Stimulated activated CD4-positive, alpha-beta T cell treated with anti-CD3 and anti-CD28 coated beads, Interleukin-12 subunit alpha, Interleukin-12 subunit beta, amount 100 ng/mL, for 48 hours (primary cell): ENCODE measurements at places on chromosomes 12 and 14.
A peak's percentile ranks its signal among the peaks of the same experiment; 100 is the strongest.

- DNase-seq = no peak
Observed at GRCh38 chr12:32828120-32828519, 68.5 kb downstream of the PKP2 start.

DNA sequence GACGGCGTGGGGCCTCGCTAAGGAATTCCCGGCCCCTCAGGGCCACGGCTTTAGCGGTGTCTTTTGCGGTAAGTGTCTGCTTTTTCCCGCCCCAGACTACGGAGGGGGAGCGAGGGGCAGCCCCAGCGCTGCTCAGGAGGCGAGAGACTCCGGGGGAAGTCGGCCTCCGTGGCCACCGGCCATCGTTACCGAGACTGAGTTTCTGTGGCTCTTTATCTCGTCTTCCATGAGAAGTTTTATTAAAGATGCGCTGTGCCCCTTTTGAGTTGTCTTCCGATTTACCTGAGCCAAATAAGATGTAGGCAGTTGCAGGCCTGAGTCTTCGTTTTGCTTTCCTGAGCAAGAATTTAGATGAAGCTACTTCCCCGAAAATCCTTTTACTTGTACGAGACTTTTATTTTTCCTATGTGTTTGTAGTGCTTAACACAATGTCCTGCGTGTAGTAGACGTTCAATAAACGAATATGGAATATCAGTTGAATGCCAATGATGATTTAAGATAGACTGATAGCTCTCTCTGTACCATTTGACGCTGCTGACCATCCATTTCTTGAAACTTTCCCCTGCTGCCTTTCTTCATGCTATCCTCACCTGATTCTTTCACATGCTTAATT lies 462 bp downstream of the SRP54 start:
- no peak for DNase-seq

DNA sequence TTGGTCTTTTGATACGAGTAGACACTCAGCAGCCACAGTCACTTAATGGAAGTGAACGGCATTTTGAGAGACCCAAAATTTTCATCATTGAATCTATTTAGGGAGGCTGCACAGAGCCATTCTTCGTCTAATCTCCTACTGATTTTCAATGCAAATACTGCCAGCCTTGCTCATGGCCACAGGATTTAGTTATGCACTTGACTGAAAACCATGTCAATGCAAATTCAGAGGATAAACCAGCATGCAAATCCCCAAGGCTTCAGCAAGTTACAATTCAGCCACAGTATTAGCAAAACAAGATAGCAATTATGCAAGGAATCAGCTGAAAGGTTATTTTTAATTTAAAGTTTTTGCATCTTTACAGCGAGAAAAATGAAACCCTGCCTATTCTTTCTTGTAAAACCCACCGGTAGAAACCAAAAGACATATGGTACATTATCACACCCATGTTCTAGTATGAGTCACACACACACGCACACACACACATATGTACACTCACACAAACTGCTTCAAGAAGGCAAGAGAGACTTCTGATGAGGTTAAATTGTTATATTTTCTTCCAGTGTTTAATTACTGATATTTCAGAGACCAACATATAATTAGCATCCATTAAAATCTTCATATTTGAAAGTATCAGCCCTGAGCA lies 985.3 kb upstream of the FLRT2 start:
- DNase-seq = no peak

GRCh38 chr12:116070444-116070843 lies 207.0 kb downstream of the MED13L start:
- DNase-seq = no peak

DNA sequence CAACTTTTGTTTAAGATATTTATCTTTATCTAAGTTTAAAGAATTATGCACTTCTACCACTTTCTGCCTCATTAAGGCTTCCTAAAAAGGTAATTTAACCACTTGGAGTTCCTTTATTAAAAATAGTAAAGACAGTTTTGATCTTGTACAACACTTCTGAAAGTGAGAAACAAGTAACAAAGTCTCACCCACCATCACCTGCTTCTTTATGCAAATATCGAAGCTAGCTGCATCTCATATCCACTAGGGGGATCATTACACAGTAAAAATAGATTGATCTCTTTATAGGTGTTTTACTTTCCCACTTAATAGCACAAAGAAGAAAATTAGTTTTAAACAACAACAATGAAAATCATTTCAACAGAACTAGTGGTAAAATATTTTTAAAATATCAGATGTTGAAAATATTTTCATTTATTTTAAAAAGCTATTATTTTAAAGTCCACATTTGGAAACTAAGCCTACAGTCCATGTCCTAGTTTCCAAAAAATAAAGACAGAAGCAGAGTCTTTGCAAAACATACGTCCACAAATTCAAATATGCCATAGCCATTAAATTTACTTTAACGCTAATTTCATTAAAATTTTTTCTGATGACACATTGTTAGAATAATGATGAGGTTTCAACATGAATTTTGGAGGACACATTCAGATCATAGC lies 160.0 kb upstream of the SOX5 start:
- DNase-seq = no peak

DNA sequence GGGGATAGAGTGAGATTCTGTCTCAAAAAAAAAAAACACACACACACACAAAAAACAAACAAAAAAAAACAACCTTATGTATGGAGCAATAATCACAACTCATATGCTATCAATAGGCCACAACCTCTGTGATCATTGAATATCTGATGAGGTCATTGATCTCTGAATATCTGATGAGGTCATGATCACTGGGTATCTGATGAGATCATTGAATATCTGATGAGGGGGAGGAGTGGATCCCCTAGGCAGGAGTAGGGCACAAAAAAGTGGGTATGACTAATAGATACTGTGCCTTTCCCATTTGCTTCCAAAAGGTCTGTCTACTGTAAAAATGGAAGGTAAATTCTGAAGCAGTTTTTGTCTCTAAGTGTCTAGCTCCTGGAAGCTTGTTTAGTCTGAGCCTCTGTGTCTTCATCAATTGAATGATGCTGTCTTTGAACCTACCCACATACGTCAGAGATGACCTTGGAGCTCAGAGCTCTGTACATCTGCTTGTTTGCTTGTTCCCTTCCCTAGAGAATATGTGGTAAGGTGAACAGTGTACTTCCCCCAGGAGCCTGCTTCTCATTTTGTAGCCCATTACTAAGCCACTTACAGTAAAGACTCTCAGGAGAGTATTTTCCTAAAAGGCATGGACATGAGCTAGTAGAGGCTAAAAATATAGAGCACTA lies 13.6 kb downstream of the PAH start:
- no peak for DNase-seq

DNA sequence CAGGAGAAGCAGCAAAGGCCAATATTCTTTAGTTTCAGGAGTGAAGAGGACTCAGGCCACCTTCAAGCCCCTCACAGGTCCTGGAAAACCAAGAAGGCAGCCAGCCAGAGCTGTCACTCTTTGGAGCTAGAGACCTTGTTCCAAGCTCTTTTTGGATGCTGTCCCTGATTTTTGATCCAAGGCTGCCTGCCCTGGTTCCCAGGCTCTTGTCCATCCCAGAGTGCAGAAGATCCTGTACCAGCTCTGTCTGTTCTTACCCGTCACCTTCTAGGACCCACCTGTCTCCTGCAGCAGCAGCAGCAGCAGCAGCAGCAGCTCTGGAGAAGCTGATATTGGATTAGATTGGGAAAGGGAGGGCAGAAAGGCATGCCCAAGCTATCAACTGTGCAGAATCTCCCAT lies 157.1 kb upstream of the NEDD1 start:
- no peak for DNase-seq

DNA sequence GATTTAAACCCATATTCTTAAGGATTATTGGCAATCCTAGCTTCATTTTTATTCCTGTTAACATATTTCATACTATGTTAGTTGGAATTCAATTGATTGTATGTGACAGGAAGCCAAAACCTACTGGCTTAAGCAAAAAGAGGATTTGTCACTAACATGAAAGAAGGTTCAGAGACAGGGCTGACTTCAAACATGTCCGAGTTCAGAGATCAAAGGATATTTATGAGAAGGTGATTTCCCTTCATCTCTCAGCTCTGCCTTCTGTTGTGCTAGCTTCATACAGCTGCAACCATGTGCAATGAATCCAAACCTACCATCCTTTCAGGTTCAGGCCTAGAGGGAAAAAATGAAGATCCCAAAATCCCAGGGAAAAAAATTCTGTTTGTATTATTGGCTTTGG lies 349.7 kb downstream of the ATP23 start:
- DNase-seq = no peak

DNA sequence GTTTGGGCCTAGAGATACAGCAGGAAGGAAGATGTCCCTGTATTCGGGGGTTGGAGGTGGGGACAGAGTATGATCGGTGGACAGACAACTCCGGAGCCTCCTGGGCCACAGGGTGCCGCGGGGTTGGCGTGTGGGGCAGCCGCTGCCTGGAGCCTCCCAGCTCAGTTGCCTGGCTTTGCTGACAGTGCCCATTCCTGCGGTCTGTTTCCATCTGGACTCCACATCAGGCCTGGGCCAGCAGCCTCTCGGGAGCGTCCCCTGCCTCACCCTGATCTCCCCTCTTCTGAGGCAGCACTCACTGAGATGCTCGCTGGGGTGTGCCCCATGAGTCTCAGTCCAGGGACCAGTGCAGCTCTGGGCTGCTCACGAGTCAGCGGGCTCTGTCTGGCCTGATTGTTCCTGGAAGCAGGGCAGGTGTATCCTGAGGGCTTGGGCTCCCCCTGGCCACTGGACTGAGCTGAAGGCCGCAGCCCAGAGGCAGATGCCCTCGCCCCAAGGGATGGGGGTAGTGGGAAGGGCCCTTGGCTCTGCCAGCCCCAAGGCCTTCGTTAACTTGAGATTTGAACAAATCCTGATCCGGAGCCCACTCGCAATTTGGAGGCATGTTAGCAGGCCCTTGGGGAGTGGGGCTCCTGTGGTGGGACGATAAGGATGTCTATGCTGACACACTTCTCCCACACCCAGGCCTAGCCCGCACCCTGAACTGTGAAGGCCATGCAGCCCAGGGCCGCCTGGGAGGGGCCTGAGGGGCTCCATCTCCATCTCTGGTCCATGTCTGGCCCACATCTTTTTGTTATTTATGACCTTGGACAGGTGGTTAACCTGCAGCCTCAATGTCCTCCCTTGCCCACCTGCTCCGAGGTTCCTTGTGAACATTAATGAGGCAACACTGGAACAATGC lies 7.5 kb downstream of the HIP1R start:
- no peak for DNase-seq

- DNase-seq = no peak
Observed at GRCh38 chr12:72521326-72521725, 249.2 kb downstream of the TRHDE start.

DNA sequence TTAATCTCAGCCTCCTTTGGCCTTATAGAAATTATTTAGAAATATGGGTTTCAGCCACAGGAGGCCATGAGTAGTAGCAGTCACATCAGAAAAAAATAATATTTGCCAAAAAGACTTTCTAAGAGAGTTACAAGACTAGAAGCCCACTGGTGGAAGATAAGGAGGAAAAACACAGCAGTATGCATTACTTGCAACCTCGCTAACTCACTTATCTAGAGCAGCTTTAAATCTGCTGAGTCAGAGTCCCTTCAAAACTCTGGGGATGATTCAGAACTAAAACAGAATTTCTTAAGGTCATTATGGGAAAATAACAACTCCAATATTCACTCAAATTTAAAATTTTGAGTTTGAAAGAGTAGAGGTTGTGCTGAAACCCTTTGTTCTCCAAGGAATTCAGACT lies 6.2 kb downstream of the OR4K17 start:
- no peak for DNase-seq

DNA sequence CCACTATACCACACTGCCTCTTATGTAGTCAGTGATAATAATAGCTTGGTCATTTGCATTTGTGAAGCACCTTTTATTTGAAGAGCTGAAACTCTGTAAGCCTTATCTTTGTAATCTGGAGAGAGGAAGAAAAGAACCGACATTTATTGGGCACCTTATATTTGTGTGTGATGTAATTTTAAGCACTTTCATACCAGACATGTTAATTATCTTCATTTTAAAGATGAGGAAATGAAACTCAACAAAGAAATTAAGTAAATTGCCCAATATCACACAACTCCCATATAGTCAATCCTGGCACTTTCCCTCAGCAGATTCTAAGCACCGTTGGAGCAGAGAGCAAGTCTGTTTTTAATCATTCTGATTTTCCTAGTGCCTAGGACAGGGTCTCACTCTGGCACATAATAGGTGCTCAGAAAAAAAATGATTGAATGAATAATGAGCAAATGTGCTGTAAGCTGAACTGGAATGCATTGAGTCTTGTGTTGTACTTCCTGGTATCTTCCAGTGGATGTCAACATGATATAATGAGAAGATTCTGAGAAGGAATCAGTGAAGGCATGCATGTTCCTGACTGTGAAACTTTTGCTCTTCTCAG lies 418.9 kb downstream of the ZFP36L1 start:
- no peak for DNase-seq

GRCh38 chr14:64504897-64505794 lies 576 bp downstream of the ZBTB1 start:
- DNase-seq = peak; percentile 83

DNA sequence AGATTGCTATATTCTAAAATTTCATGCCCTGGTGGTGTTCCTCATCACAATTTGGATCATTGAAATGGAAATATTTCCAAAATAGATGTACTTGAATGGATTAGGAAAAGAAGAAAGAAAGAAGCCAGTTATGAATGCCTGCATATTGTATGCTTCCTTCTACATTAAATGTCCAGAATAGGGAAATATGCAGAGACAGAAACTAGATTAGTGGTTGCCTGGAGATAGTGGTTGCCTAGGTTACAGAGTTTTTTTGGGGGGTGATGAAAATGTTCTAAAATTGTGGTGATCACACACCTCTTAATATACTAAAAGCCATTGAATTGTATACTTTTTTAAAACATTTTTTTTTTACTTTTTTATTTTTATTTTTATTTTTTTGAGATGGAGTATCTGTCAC lies 18.0 kb downstream of the TUBA1A start:
- DNase-seq = no peak

DNA sequence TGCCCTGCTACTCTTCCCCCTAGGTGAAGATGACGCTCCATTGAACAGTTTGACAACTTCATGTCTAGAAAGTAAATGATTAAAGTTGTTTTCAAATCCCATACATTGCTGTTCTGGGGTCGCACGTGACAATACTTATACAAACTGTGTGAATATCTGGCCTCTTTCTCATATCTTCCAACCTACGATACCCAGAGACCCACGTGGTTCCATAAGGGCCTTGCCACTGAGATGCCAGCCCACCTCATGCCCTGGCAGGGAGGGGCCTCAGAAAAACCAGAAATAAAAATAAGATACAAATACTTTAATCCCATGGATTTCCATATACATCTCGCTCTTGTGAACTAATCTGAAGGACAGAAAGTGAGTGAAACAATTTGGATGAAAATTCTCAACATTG lies 4.5 kb downstream of the GZMB start:
- DNase-seq = no peak

DNA sequence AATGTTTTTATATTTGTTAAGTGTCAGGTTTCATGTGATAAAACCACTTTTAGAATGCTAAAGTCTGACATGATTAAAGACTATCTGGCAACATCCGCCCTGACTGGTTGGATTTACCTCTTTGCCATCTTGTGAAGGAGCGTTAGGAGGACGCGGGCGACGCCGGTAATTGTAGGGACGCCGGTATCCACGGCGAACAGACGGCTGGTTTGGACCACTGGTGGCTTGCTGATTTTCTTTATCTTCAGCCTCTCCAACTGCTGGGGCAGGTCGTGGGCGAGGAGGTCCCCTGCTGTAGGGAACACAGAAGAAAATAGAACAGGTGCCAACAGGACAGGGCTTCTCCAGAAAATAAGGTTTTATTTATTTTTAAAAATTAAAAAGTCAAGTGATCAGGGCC lies 21.3 kb downstream of the YBX3 start:
- no peak for DNase-seq

- DNase-seq = no peak
Observed at GRCh38 chr14:90456551-90456950, 59.7 kb downstream of the CALM1 start.
